Activated CD4-positive, alpha-beta T cell treated with anti-CD3 and anti-CD28 coated beads, Interleukin-2, amount 10 ng/mL, durations not matched to agents 7 days and 5 days (primary cell): ENCODE measurements at places on chromosomes 2 and 18. TPM values are rescaled to one million over a fixed set of nuclear protein-coding genes. Genes with fewer than 3 reads are reported as not detected.

Gene CLEC4F
- total RNA-seq = not detected

Gene ACTR1B
- 62.9 TPM for total RNA-seq

Gene NCKAP5
- total RNA-seq = not detected

Gene RALB
- total RNA-seq = 46.8 TPM

Gene C2orf92
- total RNA-seq = 7.4 TPM
